ENCODE measurements at places on chromosomes 12 and 14.
A peak's percentile ranks its signal among the peaks of the same experiment; 100 is the strongest.

DNA sequence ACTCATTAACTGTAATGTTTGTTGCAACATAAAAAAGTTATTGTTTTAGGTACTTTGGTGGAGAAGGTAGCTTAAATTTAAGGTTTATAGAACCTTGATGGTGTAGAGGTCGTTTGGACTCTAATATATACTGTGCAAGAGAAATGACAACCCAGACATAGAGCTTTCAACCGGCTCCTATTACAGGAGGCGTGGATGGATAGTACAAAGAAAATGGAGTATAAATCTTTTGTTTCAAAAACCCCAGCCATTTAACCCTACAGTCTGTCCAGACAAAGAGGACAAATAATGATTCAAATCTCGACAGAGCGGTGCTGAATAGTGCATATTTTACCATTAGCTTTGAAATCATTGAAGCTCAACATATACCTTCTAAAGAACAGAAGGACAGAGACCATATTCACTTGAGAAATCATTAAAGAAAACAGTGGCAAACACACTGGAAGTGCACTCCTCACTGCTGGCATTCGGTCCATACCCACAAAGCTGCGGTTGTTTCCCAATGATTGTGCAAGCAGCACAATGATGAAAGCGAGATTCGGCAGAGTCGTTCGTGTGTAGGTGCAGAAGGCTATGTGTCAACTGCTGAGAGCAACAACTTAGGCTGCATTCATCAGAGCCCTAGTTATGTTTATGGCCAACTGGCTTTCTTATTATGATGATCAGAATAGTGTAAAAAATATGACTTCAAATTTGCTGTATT, 688.6 kb downstream of the NOVA1 start:
- no peak overlapping the region for H3K27ac ChIP-seq
- H3K4me1 ChIP-seq, result no peaks in the 10 kb centered on the region
- DNase-seq, result no peak
- H3K27me3 ChIP-seq, result no peaks in the 10 kb centered on the region
- H3K36me3 ChIP-seq, result no peaks in the 10 kb centered on the region

- peak; percentile 58 for DNase-seq
- no peaks in the 10 kb centered on the region for H3K36me3 ChIP-seq
- no peak overlapping the region for H3K4me3 ChIP-seq
- no peaks in the 10 kb centered on the region for H3K4me1 ChIP-seq
- H3K27me3 ChIP-seq, result no peaks in the 10 kb centered on the region
- no peak overlapping the region for H3K27ac ChIP-seq
Observed at GRCh38 chr14:100839681-100840111, 13.8 kb downstream of the MEG3 start.

- no peaks in the 10 kb centered on the region for H3K4me1 ChIP-seq
- DNase-seq, result no peak
- no peaks in the 10 kb centered on the region for H3K36me3 ChIP-seq
- no peak overlapping the region for H3K4me3 ChIP-seq
Observed at GRCh38 chr12:69298947-69299346, 49.2 kb upstream of the LYZ start.

- H3K27me3 ChIP-seq, result peaks cover 25% of the 10 kb centered on the region
- no peaks in the 10 kb centered on the region for H3K36me3 ChIP-seq
- no peak overlapping the region for H3K4me3 ChIP-seq
- H3K27ac ChIP-seq, result no peak overlapping the region
Observed at GRCh38 chr14:95068521-95068920, 88.8 kb downstream of the DICER1 start.

- no peaks in the 10 kb centered on the region for H3K27me3 ChIP-seq
- DNase-seq, result no peak
- peaks cover 38% of the 10 kb centered on the region for H3K4me1 ChIP-seq
- H3K4me3 ChIP-seq, result peak overlapping the region; percentile 85
- H3K27ac ChIP-seq, result peak overlapping the region; percentile 91
Observed at GRCh38 chr14:50530794-50531365, 1.5 kb downstream of the MAP4K5 start.

GRCh38 chr12:92036061-92036620, 109.5 kb downstream of the BTG1 start:
- H3K4me1 ChIP-seq, result peaks cover 30% of the 10 kb centered on the region
- H3K4me3 ChIP-seq, result no peak overlapping the region
- DNase-seq, result no peak
- H3K36me3 ChIP-seq, result no peaks in the 10 kb centered on the region

DNA sequence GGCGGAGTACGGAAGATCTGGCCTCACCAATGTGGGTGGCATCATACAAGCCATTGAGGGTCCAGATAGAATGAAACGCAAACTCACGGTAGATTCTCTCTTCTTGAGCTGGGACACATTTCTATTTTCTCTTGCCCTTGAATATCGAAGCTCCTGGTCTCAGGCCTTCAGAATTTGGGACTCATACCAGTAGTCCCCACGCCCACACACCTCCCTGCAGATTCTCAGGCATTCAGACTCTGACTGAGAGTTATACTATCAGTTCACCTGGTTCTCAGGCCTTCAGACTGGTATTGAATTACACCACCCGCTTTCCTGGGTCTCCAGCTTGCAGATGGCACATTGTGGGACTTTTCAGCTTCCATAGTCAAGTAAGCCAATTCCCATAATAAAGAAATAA, 37.8 kb downstream of the EIF2S3B start:
- H3K4me3 ChIP-seq, result no peak overlapping the region
- DNase-seq, result no peak

DNA sequence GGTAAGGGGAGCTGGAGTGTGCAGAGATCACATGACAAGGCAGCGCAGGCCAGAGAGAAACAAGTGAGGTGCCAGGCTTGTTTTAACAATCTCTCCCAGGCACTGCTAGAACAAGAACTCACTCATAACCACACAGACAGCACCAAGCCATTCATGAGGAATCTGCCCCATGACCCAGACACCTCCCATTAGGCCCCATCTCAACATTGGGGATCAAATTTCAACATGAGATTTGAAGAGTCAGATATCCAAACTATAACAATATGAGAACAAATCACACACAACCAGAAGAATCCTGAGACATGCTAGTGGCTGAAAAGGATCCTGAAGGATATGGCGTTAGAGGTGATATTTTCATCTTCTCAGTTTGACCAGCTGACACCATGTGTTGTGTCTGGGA, 21.9 kb downstream of the OR6J1 start:
- no peak for DNase-seq
- no peak overlapping the region for H3K4me3 ChIP-seq
- no peaks in the 10 kb centered on the region for H3K36me3 ChIP-seq
- no peaks in the 10 kb centered on the region for H3K4me1 ChIP-seq
- no peak overlapping the region for H3K27ac ChIP-seq

DNA sequence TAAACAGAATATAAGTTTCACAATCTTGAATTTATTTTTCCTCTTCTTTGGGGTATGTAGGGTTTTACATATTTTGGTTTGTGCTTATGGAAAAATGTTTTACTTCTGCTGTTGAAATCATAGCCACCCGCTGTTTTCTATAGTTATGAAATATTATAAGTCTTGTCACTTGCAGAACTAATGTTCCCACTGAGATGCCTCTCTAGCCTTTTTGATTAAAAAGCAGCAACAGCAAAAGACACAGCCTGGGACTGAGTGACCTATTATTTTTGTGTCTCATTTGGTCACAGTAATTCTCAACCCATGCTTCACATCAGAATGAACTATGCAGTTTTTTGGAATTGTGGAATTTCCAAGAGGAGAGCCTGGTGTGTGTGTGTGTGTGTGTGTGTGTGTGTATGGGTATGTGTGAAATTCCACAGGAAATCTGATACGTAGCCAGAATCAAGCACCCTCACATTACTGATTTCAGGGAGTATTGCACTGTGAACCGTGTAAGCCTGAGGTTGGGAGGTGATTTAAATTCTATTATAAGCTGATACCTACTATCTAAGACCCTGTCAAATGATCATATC, 55.7 kb upstream of the FRMD6 start:
- H3K4me1 ChIP-seq, result no peaks in the 10 kb centered on the region
- DNase-seq, result no peak
- no peak overlapping the region for H3K4me3 ChIP-seq
- H3K27me3 ChIP-seq, result no peaks in the 10 kb centered on the region
- H3K36me3 ChIP-seq, result no peaks in the 10 kb centered on the region

GRCh38 chr14:68828698-68829097, 35.8 kb upstream of the ZFP36L1 start:
- no peaks in the 10 kb centered on the region for H3K36me3 ChIP-seq
- H3K4me1 ChIP-seq, result no peaks in the 10 kb centered on the region
- no peaks in the 10 kb centered on the region for H3K27me3 ChIP-seq
- no peak for DNase-seq

GRCh38 chr14:90426663-90427062, 29.8 kb downstream of the CALM1 start:
- no peak overlapping the region for H3K27ac ChIP-seq
- H3K36me3 ChIP-seq, result no peaks in the 10 kb centered on the region
- no peak overlapping the region for H3K4me3 ChIP-seq

DNA sequence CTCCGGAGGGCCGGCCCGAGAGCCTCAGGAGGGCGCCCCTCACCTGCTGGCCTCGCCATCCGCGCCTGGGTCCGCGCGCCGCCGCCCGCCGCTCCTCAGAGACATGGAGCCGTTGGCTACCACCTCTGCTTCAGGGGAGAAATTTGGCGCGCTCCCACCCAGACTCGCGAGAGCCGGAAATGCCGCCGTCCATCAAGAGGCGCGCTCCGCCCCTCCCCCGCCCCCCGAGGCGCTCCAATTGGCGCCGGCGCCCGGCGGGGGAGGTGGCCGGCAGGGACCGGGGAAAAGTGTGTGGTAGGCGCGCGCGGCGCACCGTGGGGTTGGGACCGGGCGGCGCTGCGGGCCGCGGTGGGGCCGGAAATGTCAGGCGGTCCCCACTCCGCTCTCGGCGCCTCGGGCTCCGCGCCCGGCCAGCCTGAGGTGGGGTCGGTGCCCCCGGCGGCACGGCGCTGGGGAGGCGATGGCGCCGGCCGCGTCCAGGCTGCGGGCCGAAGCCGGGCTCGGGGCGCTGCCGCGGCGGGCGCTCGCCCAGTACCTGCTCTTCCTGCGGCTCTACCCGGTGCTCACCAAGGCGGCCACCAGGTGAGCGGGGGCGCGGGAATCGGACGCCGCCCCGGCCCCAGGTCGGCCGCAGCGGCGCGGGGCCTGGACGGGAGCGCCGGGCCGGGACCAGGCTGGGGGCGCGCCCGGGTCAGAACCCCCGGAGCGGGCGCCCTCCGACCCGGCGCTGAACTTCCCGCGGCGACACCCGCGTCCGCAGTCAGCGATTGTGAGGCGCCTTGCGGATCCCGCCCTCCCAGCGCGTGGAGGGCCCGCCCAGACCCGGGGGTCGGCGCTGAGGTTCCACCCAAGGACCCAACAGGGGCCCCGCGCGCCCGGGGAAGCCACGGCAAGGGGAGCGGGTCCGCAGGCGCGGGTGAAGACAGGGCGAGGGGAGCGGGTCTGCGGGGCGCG, at the start of the genes POLE and PXMP2:
TSS of gene POLE (minus strand) at position 132 of the 954 bp plus-strand sequence. CDS start at position 105, 27 bp downstream.
TSS of gene PXMP2 (plus strand) at position 377 of the 954 bp plus-strand sequence. CDS start at position 461, 84 bp downstream.
- peak; percentile 95 for DNase-seq
- H3K4me1 ChIP-seq, result peaks cover 26% of the 10 kb centered on the region
- H3K27ac ChIP-seq, result peak within 1 kb of the TSS; percentile 79

DNA sequence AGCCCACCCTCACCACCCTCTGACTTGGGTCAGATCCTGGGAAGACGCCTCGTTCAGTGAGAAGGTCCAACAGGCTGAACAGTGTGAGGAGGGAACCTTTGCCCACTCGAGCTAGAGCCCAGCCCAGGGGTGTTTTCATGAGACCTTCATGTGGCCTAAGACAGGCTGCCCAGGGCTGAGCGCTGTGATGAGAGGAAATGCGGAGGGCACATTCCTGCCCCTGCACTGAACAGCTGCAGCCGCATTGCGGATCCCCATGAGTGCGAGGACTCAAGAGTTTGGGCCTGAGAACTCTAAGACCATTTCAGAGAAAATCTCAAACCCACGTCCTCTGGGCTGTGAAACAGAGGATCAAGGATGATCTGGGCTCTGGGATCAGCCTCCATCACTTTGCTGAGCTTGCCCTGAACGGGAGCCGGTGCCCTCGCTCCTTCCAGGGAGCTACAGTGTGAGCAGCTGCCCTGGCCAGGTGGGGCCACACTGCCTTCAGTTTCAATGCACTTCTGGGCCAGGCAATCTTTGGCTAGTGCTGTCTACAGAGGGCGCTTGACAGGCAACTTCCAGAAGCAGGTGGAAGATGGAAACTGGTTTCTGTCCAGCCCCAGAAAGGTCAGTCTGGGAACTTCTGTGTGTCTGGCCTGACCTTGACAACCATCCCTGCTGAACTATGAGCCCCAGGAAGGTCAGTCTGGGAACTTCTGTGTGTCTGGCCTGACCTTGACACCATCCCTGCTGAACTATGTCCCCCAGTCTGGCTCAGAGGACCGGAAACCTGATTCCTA, 43.5 kb upstream of the P2RX7 start:
- no peaks in the 10 kb centered on the region for H3K36me3 ChIP-seq
- H3K27ac ChIP-seq, result no peak overlapping the region
- no peaks in the 10 kb centered on the region for H3K27me3 ChIP-seq
- no peak for DNase-seq

DNA sequence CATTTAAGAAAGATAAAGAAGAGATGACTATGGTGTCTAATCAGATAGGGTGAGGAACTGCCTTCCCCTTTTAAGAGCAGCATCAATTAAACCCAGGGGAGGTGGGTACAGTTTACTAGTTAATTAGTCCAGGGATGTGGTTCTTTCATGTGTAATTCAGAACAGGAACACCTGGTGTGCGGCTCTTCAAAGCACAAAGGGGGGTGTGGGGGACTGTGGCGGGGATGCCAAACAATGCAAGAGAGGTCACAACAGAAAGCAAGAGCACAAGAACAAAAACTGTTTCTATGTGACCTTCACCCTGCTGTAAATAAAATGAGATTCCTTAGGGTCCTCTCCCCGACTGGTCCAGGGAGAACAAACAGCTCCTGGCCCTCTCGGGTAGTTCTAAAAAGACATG, 183.9 kb upstream of the SOX5 start:
- H3K4me3 ChIP-seq, result no peak overlapping the region
- no peaks in the 10 kb centered on the region for H3K27me3 ChIP-seq
- H3K4me1 ChIP-seq, result no peaks in the 10 kb centered on the region
- DNase-seq, result no peak
- no peak overlapping the region for H3K27ac ChIP-seq

DNA sequence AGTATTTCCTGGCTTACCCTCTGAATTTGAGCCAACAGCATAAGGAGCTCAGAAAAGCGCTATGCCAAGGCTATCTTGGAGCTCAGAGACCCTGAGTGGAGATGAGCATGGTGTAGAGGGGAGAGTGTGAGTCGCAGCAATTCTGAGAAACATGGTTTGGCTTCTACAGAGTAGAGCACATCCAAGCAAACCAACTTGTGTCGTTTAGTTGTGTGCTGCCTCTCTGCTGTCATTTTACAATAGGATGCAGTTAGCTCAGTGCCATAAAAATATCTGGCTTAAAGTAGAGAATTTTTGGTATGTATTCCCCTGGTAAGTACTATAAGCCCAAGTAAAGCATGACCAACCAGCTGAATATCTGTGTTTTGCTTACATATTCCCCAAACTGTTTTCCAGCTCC, 249.2 kb downstream of the TRHDE start:
- no peaks in the 10 kb centered on the region for H3K4me1 ChIP-seq
- no peaks in the 10 kb centered on the region for H3K36me3 ChIP-seq
- no peaks in the 10 kb centered on the region for H3K27me3 ChIP-seq
- H3K27ac ChIP-seq, result no peak overlapping the region
- DNase-seq, result no peak

DNA sequence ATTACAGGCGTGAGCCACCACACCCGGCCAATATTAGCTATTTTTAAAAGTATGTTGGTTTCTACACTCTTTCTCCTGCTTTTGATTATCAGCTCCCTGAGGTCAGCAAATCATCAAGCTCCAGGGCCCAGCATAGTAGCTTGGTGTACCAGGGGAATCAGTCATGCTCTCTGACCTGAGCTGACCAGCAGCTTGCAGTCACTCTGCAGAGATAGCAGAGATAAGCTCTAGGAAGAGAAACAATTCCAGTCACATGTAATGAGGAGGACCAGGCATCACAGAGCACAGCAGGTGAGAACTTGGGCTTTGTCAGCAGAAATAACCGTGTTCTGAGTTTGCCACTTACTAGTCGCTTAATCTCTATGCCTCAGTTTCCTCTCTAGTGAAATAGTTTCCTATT, 8.5 kb downstream of the PLEKHD1 start:
- H3K27ac ChIP-seq, result no peak overlapping the region
- no peak overlapping the region for H3K4me3 ChIP-seq
